ENCODE measurements at places on chromosomes 6 and 20.

DNA sequence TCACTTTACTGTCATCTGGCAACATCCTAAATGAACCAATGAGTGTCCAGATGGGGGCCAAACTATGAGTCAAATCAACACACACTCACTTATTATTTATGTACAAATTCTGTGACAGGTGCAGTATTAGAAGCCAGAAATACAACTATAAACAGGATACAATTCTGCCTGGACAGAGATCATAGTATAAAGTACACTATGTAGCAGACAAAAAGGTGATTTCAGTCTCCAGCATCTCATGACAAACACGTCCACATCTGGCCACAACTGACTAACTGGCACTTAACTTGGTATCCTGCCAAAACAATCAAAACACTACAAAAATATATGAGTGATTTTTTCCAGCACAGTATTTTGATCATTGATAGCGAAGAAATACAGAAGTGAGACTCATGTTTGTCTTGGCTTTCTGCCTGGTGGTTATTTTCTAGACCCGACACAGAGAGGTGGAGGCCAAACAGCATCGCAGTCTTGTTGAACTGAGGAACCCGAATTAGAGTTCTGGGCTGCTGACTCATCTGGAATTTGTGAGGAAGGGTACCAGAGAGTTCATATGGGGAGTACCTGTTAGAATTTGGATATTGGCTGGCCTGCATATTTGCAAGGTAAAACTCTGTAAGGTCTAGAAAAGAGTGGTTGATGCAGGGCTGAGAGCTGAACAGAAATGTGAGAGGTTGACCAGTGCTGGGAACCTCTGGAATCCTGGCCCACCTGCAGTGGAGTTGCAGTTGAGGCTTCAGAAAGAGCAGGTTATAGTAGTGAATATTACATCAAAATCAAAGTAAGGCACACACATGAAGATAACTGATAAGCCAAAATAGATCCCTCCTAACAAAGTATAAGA lies 475.2 kb downstream of the PTPRT start:
- no peaks in the 10 kb centered on the region for H3K27me3 ChIP-seq
- DNase-seq: no peak
- no peaks in the 10 kb centered on the region for H3K36me3 ChIP-seq
- H3K27ac ChIP-seq: no peak overlapping the region
- H3K4me1 ChIP-seq: no peaks in the 10 kb centered on the region

GRCh38 chr6:15608396-15608795 lies 54.4 kb downstream of the DTNBP1 start:
- H3K27ac ChIP-seq: no peak overlapping the region
- peaks cover 4% of the 10 kb centered on the region for H3K4me1 ChIP-seq
- no peak for DNase-seq
- H3K36me3 ChIP-seq: no peaks in the 10 kb centered on the region
- no peak overlapping the region for H3K4me3 ChIP-seq

DNA sequence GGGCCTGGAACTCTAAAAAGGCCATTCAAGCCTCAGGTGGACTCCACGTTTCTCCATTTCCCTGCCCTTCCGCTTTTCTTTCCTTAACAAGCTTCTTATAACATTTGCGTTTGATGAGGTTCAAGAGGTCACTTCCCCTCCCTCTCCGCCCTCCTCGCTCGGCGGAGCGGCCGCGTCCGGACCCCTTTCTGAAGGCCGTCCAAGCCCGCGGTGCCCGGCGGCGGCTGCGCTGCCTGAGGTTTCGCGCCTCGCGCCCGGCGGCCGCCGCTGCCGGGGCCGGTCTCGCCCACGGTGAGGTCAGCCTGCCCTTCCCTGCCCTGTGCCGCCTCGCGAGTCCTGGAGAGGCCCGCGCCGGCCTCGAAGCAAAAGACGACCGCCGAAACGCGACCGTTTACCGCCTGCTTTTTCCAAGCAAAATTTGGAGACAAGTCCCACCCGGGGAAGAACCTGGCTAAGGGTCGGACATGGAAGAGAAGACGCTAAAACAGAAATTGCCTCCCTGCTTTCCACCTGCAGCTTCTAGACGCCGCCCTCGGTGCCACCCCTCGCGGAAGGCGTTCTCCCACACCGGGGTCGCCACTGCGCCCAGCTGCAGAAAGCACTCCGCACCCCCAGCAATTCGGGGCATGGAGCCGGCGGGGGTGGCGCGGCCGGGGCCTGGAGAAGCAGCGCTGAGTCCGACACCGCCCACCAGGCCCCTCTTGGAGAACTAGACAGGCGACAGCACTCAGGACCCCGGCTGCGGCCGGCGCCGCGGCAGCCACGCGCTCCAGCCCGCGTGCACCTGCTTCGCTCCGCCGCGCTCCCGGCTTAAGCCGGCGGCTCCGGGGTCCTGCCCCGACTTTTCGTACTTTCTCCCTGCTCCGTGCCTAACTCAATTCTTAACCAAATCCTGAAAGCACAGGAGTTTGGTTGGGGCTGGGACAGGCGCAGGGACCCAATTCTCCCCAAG lies 11.0 kb upstream of the FOXF2 start:
- H3K36me3 ChIP-seq: no peaks in the 10 kb centered on the region
- no peaks in the 10 kb centered on the region for H3K4me1 ChIP-seq
- peaks cover 92% of the 10 kb centered on the region for H3K27me3 ChIP-seq
- no peak for DNase-seq

- H3K27ac ChIP-seq: no peak overlapping the region
- H3K36me3 ChIP-seq: no peaks in the 10 kb centered on the region
- H3K4me1 ChIP-seq: peaks cover 6% of the 10 kb centered on the region
- H3K4me3 ChIP-seq: no peak overlapping the region
- no peaks in the 10 kb centered on the region for H3K27me3 ChIP-seq
These were observed 262.8 kb upstream of the TAB2 start for GRCh38 chr6:149054559-149055194.

DNA sequence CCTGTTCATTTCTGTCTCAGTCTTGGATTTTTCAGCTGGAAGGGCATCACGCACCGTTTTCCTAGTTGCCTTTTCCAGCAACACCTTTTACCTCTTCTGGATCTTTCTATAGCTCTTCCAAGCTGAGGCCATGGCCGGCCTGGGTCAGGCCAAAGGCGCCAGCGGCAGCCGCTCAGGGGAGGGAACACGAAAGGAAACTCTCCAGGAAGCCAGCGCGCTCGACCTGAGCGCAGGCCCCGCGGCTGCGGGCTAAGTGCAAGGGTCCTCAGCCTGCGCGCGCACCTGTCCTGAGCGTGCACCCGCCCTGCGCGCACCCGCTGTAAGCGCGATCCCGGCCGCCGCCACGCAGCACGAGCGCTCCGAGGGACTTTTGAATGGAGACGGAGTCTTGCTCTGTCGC lies 43.8 kb upstream of the TMEM181 start:
- no peaks in the 10 kb centered on the region for H3K27me3 ChIP-seq
- DNase-seq: no peak
- no peak overlapping the region for H3K4me3 ChIP-seq
- no peaks in the 10 kb centered on the region for H3K36me3 ChIP-seq
- H3K27ac ChIP-seq: no peak overlapping the region

DNA sequence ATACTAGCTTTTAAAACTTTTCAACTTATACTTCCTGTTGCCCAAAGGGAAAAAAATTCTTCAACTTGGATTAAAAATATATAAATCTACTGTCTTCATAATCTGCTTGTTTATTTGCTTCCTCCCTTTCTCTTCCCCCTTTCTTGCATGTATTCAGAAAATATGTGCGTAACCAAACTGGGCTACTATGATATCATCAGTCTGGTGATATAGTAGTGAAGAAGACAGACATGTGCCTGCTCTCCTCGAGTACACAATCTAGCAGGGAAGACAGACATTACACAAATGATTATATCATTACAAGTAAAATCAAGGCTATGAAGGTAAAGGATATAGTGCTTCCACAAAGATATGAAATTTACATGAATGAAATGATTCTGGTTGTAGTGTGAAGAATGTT lies 31.0 kb downstream of the IBTK start:
- no peaks in the 10 kb centered on the region for H3K27me3 ChIP-seq
- peaks cover 96% of the 10 kb centered on the region for H3K36me3 ChIP-seq
- no peaks in the 10 kb centered on the region for H3K4me1 ChIP-seq
- no peak overlapping the region for H3K27ac ChIP-seq
- no peak overlapping the region for H3K4me3 ChIP-seq
- no peak for DNase-seq

GRCh38 chr6:131054392-131055250 lies 8.4 kb downstream of the EPB41L2 start:
- DNase-seq: no peak
- peaks cover 16% of the 10 kb centered on the region for H3K4me1 ChIP-seq
- H3K4me3 ChIP-seq: no peak overlapping the region
- peak overlapping the region; percentile 74 for H3K27ac ChIP-seq
- H3K27me3 ChIP-seq: no peaks in the 10 kb centered on the region

DNA sequence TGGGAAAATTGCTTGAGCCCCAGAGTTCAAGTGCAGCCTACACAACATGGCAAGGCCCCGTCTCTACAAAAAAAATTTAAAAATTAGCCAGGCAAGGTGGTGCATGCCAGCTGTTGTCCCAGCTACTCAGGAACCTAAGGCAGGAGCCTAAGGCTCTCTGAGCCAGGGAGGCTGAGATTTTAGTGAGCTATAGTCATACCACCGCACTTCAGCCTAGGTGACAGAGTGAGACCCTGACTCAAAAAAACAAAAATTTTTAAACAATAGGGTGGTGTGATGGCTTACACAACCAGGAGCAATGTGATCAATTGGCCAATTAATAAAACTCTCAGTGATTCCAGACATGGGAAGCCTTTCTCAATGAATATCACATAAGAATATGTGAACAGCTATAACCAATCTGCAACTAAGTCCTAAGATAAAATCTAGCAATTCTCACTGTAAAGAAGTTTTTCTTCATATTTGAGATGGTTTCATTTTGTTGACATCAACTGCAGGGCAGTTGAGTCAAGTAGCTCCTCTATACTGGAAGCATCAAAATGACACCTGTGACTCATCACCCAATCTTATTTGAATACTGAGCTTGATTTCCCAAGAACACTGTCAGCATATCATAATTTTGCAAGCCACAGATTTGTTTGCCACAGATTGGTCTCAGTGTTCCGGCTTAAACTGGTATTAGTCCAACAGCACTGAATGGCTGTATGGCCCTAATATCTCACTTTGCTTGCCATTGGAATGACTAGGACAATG lies 169.0 kb upstream of the GJE1 start:
- H3K4me1 ChIP-seq: no peaks in the 10 kb centered on the region
- DNase-seq: no peak
- no peaks in the 10 kb centered on the region for H3K27me3 ChIP-seq

GRCh38 chr6:5278565-5279120 lies 17.3 kb downstream of the FARS2 start:
- H3K27ac ChIP-seq: no peak overlapping the region
- H3K36me3 ChIP-seq: no peaks in the 10 kb centered on the region
- H3K4me3 ChIP-seq: no peak overlapping the region
- DNase-seq: no peak
- H3K27me3 ChIP-seq: no peaks in the 10 kb centered on the region
- no peaks in the 10 kb centered on the region for H3K4me1 ChIP-seq

DNA sequence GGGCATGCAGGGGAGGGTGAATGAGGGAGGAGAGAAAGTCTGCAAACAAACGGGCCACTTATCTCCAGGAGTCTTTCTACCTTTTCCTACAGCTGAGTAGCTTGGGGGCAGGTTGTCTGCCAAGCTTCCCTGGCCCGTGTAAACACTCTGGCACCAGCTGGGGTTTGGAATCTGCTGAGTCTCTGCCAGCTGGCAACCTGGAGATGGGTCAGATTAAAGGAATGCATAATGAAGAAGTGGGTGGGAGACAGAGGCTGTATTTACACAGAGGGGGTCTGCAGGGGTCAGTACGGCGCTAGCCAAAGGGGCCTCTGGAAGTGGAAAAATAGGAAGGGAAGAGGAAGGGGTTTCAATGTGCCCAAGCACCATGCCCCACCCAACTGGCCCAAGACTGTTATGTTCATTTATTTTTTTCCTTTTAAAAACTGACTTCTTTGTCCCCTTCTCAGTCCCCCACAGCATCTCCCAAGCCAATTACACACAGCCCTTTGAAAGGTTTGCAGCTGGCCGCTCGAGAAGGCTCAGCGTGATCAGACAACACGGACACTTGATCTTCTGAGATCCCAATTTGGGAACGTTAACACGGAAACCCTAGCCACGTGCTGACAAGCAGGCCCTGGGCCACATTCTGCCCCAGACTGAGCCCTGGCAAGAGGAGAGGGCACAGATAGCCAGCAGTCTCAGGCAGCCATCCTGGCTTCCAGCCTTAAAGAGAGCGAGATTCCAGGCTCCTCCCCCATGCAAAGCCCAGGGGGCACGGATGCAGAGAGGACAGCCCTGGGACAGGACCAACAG lies 25.2 kb downstream of the TRAM2 start:
- H3K27ac ChIP-seq: peak overlapping the region; percentile 89
- H3K4me3 ChIP-seq: no peak overlapping the region
- peak; percentile 80 for DNase-seq
- H3K4me1 ChIP-seq: peaks cover 48% of the 10 kb centered on the region
- peaks cover 11% of the 10 kb centered on the region for H3K36me3 ChIP-seq
